COLO829 (cell line): ENCODE measurements at places on chromosomes 2 and 18.

- peak; percentile 42 for DNase-seq
These were observed 35.7 kb downstream of the REEP1 start for GRCh38 chr2:86301711-86302202.

- no peak for DNase-seq
These were observed 61.5 kb downstream of the MBP start for GRCh38 chr18:77071061-77071460.

GRCh38 chr2:203787979-203788378 is 79.6 kb upstream of the CTLA4 start:
- DNase-seq, result no peak

- DNase-seq, result no peak
These were observed 8.4 kb upstream of the PXDN start for GRCh38 chr2:1752751-1753150.

DNA sequence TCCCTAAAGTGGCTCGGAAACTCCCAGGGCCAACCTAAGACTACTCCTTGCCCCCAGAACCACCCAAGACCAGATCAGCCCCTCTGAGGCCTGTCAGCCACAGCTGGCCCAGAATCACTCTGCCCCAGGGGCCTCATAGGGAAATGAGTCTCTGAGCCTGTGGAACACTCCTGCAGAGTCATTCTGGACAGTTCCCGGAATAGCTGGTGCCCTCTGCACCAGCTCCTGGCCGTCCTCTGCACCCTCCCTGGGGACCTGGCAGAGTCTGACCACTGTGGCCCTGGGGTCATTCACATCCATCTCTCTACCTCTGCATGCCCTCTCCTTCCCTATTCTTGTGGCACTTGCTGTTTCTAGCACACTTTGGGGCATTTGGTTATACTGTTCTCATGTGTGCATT is 14.6 kb upstream of the TMEM214 start:
- DNase-seq, result no peak

DNA sequence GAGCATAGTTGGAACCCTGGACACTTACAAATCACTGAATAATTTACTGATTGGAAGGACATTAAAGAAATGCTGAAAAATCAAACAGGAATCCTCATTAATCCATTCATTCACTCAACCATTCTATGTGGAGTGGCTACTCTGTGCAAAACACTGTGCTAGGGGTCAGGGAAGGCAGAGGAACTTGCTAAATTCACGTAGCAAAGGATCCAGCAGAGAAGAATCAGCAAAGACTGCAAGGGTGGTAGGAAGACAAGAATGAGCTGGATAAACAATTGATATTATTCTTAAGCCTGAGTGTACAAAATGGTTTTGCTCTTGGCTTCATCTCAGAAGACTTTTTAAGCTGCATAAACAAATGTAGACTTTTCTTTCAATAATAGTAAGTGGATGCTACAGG is 164.3 kb upstream of the CAVIN2 start:
- no peak for DNase-seq

- no peak for DNase-seq
These were observed 163.9 kb downstream of the MAIP1 start for GRCh38 chr2:200119236-200119635.

GRCh38 chr18:50117863-50118262 is 77.1 kb downstream of the MYO5B start:
- no peak for DNase-seq

DNA sequence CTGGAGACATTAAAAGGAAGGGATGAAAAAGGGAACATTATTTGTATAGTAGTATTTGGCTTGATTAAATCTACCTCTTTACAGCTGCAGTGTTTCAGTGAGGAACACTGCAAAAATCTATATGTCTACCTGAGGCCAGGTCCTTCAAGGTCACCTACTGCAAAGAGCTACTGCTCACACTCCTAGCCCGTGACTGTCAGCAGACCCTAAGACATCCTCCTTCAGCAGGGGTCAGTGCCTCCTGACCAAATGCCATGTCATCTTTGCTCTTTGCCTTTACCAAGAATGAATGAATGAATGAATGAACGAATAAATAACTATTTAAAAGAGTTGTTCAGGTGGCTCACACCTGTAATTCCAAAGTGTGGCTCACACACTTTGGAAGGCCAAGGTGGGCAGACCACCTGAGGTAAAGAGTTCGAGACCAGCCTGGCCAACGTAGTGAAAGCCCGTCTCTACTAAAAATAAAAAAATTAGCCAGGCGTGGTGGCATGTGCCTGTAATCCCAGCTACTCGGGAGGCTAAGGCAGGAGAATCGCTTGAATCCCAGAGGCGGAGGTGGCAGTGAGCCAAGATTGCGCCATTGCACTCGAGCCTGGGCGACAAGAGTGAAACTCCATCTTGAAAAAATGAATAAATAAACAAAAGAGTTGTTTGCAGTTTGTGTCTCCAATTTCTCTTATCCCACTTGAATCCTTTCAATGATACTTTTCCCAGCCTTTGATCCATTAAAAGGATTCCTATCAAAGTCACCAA is 84.3 kb upstream of the GRB14 start:
- DNase-seq, result no peak

DNA sequence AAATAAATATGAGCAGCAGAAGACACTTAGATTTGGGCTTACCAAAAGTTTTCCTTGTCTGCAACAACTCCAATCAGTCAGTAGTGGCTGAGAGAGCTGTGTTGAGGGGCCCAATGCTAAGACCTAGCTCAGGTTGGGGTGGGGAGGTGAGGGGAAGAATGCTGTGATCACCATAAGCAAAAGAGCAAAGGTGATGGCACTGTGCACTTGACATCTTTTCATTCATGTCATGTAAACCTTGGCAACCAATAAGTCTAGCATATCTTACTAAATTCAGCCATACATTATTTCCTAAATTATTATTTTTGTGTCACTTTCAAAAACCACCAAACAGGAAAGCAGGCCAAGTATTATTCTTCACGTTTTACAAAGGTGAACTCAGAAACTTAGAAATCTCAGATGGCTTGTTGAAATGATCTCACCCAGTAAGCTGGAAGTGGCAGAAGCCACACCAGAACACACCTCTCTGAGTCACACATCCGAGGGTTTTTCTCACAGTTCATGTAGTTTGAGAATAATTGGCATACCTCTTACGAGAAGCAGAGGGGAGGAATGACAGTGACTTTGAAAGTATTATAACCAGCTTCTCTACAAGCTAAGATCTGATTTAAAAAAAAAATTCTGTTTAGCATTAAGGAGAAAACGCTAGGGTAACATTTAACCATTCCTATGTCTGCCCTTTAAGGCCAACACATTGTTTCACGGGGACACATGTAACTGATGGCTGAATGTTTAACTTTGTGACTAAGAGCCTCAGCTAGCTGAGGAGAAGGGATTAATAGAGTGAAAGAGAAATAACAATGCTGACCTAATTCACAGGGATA is 43.3 kb upstream of the SETBP1 start:
- DNase-seq, result no peak

GRCh38 chr2:98029718-98030222 is 34.0 kb upstream of the TMEM131 start:
- no peak for DNase-seq

GRCh38 chr2:145919477-145919876 is 1399.6 kb upstream of the ZEB2 start:
- DNase-seq, result peak; percentile 32

DNA sequence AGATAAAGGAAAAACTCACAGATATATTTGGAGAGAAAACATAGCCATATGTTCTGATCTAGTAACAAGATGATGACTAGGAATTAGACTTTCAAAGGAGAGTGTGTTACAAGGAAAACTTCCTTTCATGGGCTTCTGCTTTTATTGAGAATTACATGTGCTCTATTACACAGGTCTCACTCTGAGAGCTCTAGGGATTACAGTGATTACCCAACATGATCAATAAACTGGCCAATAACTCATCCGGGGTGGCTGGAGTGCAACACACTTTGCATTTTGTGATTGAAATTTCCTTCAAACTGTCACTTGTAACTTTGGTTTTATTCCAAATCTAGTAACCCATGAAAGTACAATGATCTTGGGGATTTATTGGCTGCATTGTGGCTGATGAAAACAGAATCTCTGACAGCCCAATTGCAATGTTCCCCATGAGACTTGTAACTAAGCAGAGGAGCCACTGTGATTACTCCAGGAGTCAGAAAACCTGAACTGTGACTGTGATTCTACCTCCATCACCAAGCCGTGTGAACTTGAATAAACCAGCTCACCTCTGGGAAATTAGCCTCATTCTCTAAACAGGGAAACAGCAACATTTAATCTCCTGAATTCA is 40.2 kb upstream of the LRRC30 start:
- no peak for DNase-seq

GRCh38 chr18:58848685-58849084 is 16.0 kb upstream of the ZNF532 start:
- DNase-seq, result no peak

GRCh38 chr2:159462201-159462785 is 154.1 kb downstream of the BAZ2B start:
- no peak for DNase-seq

DNA sequence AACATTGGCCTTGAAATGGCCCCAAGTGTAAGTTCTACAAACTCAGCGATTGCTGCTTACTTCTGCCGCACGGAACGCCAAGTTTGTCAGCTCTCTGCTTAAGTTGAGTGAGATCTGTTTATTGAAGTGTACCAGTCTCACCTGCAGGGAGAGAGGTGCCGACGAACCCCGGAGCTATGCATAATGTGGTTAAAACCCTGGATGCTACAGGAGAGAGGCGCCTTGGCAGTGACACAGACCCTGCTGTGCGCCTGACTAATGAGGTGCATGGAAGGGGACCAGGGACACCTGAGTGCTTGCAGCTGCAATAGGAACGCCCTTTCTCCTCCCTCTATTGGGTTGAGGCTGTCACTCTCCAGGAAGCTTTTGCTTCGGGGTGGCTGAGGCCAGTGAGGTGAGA is 979 bp downstream of the SLC9A2 start:
- no peak for DNase-seq

DNA sequence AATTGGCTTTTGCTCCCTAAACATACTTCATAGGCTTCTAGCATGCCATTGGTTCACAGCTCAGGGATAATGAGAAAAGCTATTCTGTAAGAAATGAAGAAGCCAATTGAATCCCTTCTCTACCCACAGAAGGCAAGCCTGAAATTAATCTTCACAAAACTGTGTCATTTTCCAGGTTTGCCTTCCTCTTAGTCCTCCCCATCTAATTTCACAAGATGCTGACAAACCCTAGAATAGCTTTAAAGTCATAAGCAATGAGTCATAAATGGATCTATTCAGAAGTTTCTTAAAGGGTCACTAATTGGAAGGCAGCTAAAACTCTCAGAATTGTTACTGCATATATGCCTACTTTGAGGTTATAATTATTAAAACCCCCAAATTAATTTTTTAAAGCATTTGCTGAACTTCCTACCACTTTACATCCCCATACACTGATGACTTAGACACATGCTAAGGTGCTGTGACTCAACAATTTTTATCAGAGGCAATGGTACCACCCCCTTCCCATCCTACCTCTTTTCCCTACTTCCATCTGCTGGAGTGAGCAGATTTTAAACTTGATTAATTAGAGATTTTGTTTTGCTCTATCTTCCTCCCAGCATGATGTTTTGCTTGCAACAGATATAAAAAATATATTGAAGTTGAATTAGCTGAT is 51.3 kb upstream of the NABP1 start:
- DNase-seq, result no peak

DNA sequence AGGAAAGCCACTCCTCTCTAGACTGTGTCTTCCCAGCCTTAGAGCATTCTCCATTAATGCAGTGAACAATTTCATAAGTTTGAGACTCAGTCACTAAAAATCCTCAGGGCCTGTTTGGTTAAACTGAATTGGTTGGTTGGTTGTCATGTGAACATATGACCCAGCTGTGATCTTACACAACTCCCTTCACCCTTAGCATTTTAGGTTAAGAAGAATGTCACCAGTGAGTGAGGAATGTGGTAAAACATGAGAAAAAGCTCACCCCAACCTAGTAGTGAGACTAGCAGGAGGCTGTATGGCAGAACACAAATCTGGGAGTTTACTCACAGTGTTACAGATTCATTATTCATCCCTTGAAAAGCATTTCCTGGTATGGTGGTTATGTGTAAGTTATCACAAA is 32.4 kb downstream of the LHCGR start:
- no peak for DNase-seq

DNA sequence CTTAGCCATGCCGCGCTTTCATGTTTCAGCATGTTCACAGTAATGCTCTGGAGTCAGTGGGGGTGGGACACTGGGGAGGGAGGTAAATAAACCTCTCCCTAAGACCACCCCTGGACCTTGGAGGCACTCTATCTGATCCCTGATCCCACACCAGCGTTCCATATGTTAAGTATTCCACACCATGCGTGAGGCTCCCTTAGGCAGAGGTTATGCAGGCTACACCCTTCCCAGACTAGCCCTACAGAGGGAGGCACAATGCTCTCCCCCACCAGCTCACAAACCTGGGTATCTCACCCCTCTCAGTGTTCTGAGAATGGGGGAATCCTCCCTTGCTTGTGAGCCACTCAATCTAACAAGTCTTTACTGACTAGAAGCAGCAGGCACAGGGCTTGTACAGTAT is 1610.4 kb upstream of the ZEB2 start:
- DNase-seq, result no peak

- DNase-seq, result no peak
These were observed 122.9 kb downstream of the FAM210A start for GRCh38 chr18:13603304-13604019.

- DNase-seq, result no peak
These were observed 264.7 kb downstream of the PAX3 start for GRCh38 chr2:222034058-222034457.

DNA sequence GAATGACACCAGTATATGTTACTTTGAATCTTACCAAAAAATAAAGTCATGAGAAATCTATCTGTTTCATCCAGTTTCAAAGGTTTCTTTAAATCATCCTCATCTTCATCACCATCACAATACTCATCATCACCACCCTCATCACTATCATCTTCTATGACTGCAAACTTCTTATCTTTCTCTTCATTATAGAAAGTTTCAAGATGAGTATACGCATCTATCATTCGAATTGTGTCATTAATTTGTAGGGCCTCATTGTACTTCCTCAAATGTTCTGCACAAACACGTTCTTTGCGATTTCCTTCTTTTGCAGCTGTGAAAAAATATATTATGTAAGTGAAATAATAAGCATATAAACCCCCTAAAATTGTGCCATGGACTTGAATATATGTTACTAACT is 34.1 kb upstream of the FAP start:
- no peak for DNase-seq

GRCh38 chr2:134842930-134843490 is 4.6 kb downstream of the ACMSD start:
- no peak for DNase-seq

GRCh38 chr2:163419000-163419830 is 316.6 kb downstream of the FIGN start:
- no peak for DNase-seq

- DNase-seq, result no peak
These were observed 199.4 kb downstream of the NOL4 start for GRCh38 chr18:34025191-34025801.

DNA sequence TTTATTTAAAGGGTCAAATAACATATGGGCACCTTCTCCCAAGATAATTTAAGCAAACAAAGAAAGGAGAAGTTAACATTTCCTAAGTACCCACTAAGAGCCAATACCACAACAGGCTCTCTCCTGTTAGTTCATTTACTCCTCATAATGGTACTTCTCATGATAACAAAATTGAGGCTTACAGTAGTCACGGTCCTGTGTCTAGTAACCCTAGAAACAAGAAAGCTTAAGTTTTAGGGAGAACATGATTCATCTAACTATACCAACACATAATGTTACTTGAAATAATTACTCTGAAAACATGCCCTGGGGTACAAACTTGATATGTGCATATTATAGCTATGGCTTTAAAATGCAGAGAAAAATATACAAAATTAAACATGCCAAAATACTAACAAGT is 19.8 kb downstream of the IWS1 start:
- DNase-seq, result no peak

- no peak for DNase-seq
These were observed 41.5 kb downstream of the ARHGAP25 start for GRCh38 chr2:68776124-68776523.
